Foreskin melanocyte (primary cell): ENCODE measurements at places on chromosomes 13 and 19.

DNA sequence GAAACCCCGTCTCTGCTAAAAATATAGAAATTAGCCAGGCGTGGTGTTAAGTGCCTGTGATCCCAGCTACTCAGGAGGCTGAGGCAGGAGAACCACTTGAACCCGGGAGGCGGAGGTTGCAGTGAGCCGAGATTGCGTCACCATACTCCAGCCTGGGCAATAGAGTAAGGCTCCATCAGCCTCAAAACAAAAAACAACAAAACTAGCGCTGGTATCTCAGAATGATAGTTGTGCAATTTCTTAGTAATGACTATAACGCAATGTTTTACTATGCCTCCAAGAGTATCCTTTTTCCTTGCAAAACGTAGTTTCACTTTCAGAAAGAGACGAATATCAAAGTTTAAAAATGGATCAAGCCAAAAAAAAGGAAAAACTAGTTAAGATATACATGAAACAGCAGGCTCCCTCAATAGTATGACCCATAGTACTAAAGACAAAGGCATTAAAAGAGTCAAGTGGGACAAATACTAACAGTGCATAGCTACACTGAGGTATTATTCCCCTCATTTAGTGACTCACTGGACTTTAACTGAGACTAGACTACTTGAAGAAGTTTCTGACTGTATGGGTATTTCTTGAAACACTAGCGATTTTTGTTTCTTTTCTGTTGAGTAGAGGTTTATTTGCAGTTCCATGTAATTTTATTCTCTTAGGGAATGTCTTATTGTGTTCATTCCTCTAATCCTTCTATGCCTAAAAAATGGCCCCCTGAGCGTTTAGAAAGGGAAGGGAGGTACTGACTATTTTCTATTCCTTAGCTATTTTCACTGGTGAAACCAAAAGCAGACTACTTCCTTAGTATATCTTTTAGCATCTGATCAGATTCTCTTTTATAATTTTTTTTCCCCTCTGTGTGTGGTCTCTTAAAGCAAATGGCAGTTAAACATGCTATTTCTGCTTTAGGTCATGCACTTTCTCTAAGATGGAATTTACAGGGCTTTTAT is 10.4 kb upstream of the ITM2B start:
- no peak for DNase-seq

DNA sequence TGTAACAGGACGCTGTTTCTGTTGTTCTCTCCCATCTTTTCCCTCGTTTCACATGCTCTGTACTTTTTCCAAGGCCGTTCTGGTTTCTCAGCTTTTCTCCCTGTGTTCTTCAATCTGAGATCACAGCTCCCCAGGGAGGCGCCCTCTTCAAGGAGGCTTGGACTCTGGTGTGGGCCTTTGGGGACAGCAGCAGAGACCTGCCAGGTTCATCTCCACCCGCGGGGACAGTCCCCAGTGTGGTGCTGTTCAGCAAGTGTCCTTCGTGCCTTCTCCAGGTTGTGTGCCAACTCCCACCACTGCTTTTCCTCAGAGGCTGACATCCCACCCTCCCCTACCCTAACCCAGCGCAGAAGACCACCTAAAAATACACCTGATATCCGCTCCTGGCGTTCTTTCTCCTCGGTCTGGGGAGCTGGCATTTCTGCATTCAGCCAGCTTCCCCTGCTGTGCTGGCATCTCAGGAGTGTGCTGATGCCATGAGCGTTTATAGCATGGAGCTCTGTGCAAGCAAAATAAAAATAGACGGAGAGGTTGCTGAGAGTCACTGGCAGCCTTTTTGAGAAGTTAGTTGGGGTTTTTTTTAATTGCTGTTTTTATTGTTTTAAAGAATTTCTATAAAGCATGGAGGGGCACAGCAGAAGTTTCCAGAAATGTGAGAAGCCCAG is 149.4 kb downstream of the STK24 start:
- no peak for DNase-seq

GRCh38 chr13:34153428-34154180 is 335.7 kb downstream of the RFC3 start:
- no peak for DNase-seq

GRCh38 chr13:110121422-110122083 is 185.4 kb downstream of the COL4A1 start:
- no peak for DNase-seq
